K562 (cell line): ENCODE measurements at places on chromosomes 1 and 21.

DNA sequence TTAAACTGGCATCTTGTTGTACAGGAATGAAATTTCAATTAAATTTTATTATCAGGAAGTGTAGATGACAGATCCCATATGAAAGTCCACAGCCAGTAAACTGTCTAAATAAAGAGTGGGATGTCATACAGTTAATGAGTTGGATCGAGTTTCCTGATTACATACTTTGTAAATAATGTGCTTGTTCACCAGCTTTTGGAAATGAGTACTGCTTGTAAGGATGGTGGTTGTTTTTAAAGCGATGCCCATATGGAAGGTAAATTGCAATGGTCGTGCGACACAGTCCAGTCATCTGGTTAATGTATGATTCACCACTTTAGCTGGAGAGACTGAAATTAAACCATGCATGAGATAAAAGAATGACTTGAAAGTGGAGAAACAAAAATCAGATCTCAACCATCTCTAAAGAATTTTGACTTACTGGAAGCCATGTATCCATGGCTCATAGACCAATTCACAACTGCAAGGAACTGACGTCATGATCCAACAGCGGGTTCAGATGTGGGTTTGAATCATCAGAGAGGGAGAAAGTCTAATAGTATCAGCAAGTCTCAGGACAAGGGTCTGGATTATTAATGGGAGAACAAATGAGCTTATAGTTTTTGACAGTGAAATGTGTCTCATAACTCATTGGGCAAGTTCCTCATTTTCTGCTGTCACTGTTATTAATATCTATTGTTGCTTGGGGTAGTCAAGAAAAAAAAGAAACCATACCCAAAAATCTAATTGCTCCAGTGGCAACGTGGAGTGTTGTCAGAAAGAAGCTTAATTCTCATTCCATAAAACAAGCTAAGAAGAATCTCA, 49.0 kb downstream of the MAP10 start:
- H3K36me3 ChIP-seq, result no peaks in the 10 kb centered on the region
- H3K27ac ChIP-seq, result no peak overlapping the region
- H3K27me3 ChIP-seq, result no peaks in the 10 kb centered on the region
- DNase-seq, result no peak

- H3K27me3 ChIP-seq, result no peaks in the 10 kb centered on the region; the same call in 2 of the 3 replicates
- H3K4me1 ChIP-seq, result no peaks in the 10 kb centered on the region
- no peaks in the 10 kb centered on the region for H3K36me3 ChIP-seq
- no peak overlapping the region for H3K4me3 ChIP-seq
- no peak overlapping the region for H3K27ac ChIP-seq
Observed at GRCh38 chr1:168964478-168964877, 142.0 kb upstream of the ATP1B1 start.

DNA sequence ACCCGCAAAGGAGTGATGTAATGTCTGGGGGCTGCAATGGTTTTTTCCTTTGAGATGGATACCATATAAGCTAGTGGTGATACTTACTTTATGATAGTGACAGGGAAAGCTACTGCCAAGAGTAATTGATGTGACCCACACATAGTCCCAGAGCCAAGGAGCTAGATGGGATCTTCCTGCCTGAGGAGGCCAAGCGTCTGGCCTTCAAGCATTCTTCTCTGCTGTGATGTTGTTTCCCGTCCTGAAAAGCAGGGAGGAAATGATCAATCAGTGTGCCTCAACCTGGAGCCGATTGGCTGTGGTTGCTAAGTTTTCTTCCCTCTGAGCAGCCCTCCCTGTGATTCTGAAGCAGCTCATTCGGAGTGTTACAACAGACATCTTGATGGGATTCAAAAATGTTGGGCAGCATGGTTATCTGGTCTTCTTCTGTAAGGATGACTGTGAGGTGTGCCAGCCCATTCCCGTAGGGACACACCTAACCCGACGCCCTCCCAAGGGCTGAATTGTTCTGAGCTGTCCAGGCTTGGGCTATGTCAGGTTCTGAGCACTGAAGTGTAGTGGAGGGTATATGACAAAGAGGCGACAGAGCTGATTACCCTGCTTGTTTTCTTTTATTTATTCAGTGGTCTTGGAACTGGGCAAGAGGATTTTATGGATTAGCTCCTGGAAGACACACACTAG, 56.7 kb downstream of the UCK2 start:
- no peak overlapping the region for H3K27ac ChIP-seq
- no peak overlapping the region for H3K4me3 ChIP-seq
- no peaks in the 10 kb centered on the region for H3K27me3 ChIP-seq
- H3K36me3 ChIP-seq, result peaks cover 10% of the 10 kb centered on the region; the same call in 2 of the 3 replicates
- no peaks in the 10 kb centered on the region for H3K4me1 ChIP-seq

DNA sequence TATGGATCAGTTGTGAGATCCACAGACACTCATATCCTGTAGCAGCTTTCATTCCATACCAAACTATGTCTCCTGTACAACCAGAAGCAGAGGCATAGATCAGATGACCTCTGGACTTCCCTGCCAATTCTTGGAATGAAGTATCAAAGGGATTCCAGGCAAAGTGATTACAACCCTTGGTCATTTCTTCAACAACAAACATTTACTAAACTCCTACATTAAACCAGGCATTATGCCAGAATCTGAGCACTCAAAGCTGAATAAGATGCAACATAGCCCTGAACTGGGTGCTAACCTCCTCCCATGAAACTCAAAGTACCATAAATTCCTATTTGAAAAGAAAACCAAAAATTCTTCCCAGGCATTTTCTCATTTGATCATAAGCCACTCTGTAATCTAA, 121.2 kb upstream of the SGIP1 start:
- H3K4me1 ChIP-seq, result no peaks in the 10 kb centered on the region
- H3K4me3 ChIP-seq, result no peak overlapping the region
- DNase-seq, result no peak
- no peaks in the 10 kb centered on the region for H3K36me3 ChIP-seq

- H3K27ac ChIP-seq, result no peak overlapping the region
- no peak for DNase-seq
- no peaks in the 10 kb centered on the region; the same call in 2 of the 3 replicates for H3K36me3 ChIP-seq
- H3K4me3 ChIP-seq, result no peak overlapping the region
Observed at GRCh38 chr1:162094271-162094670, 24.8 kb downstream of the NOS1AP start.

DNA sequence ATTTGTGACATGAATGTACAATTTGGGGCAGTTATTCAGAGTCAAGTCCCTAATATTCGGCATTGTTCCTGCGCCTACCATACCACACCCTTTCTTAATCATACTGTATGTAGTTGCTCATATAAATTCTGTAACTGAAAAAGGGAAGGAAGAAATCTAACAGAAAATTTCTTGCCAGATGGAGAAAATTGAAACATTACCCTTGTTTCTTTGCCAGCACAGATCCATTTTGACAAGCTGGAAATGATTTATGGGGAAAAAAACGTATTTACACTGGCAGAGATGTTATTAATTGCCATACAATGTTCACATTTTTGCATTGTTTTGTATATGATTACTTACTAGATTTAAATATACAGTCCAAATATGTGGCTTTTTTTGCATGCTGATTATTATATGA, 363.8 kb upstream of the PKN2 start:
- no peaks in the 10 kb centered on the region for H3K27me3 ChIP-seq
- no peaks in the 10 kb centered on the region for H3K4me1 ChIP-seq
- no peaks in the 10 kb centered on the region for H3K36me3 ChIP-seq
- no peak for DNase-seq
- H3K27ac ChIP-seq, result no peak overlapping the region

- no peak overlapping the region for H3K4me3 ChIP-seq
- no peaks in the 10 kb centered on the region; the same call in 1 of the 2 replicates for H3K4me1 ChIP-seq
- H3K36me3 ChIP-seq, result no peaks in the 10 kb centered on the region
- no peak for DNase-seq
- H3K27me3 ChIP-seq, result no peaks in the 10 kb centered on the region
Observed at GRCh38 chr1:62774971-62775595, 8.8 kb upstream of the ATG4C start.

DNA sequence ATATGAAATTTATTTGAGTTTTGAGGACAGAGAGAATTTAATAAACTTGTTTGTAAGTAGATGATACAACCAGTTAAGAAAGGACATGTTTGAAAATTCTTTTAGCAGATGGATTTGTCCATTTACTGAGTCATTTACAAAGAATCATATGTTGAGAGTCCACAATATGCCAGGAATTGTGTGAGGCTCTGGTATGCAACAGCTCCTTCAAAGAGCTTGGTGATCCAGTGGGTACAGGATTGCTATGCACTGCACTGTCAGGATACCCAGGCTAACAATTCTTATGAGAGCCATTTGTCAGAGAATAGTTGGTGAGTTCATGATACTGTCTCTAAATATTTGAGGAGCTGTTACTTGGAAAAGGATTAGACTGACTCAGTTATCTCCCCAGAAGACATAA, 11.0 kb downstream of the DNM3 start:
- DNase-seq, result no peak
- H3K27ac ChIP-seq, result no peak overlapping the region
- peaks cover 10% of the 10 kb centered on the region for H3K27me3 ChIP-seq
- no peaks in the 10 kb centered on the region for H3K4me1 ChIP-seq
- no peaks in the 10 kb centered on the region for H3K36me3 ChIP-seq
- H3K4me3 ChIP-seq, result no peak overlapping the region

GRCh38 chr1:38178216-38178615, 131.6 kb upstream of the POU3F1 start:
- no peak overlapping the region for H3K27ac ChIP-seq
- no peak for DNase-seq
- H3K27me3 ChIP-seq, result peaks cover 55% of the 10 kb centered on the region
- no peaks in the 10 kb centered on the region for H3K4me1 ChIP-seq

DNA sequence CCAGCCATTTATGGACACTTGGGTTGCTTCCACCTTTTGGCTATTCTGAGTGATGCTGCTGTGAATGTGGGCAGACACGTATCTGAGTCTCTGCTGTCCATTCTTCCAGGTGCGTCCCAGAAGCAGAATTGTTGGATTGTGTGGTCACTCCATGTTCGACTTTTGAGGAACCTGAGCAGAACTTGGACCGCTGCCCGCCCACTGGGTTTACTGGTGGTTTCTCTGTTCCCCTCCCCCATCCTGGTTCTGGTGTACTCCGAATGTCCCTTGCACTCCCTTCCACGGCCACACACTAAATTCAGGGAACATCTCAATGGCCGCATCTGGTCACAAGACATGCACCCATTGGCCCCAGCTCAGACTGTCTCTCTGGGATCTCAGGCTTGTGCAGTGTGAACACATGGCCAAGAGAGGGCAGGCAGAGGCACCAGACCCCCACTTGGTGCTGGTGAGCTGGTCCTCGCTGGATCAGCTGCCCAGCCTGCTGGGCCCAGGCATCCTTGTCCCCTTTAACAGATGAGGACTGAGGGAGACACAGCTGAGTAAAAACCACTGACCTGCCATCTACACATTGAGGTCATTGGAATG, 565.1 kb downstream of the NPHP4 start:
- H3K4me3 ChIP-seq, result no peak overlapping the region
- H3K4me1 ChIP-seq, result no peaks in the 10 kb centered on the region
- H3K27me3 ChIP-seq, result peaks cover 12% of the 10 kb centered on the region
- H3K27ac ChIP-seq, result no peak overlapping the region
- H3K36me3 ChIP-seq, result no peaks in the 10 kb centered on the region

- H3K36me3 ChIP-seq, result peaks cover 17% of the 10 kb centered on the region; the same call in 2 of the 3 replicates
- H3K4me1 ChIP-seq, result peaks cover 39% of the 10 kb centered on the region
- DNase-seq, result no peak
- H3K27me3 ChIP-seq, result no peaks in the 10 kb centered on the region
Observed at GRCh38 chr1:15956150-15956549, 19.8 kb downstream of the ZBTB17 start.

GRCh38 chr1:217718873-217719272, 87.7 kb downstream of the SPATA17 start:
- no peaks in the 10 kb centered on the region for H3K4me1 ChIP-seq
- no peak for DNase-seq
- no peaks in the 10 kb centered on the region for H3K36me3 ChIP-seq

DNA sequence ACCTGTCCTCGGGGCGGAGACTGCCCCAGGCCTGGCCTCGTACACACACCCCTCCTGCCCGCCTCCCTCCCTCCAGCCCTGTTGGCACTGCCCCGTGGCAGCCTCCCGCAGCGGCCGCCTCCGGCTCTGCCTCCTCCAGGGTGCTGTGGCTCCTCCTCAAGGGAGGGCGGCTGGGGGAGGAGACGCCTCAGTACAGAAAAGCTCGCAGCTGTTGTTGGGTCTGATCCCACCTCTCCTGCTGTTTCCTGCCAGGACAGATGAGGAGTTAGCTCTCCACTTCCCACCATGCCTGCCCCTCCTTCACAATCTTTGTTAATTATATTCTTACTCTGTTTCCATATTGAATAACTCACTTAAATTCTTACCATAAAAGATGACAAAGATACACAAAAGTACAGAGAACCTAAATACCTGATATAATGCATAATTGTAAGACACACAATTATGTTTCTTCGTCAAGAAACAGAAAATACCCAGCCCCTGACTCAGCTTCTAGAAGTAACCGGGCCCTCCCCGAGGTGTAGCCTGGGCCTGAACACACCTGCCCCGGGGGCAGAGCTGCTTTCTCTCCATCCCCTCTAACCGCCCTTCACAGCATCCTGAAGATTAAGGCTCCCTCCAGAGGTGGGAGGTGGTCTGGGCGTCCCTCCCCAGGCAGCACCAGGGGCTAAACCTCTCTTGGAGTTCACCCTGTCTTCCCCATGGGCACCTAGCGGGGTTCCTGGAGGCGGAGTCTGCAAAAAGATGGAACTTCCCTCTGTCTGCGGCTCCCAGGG, 30.6 kb upstream of the COL6A1 start:
- no peak for DNase-seq
- peaks cover 8% of the 10 kb centered on the region; the same call in 2 of the 3 replicates for H3K4me1 ChIP-seq
- H3K27me3 ChIP-seq, result peaks cover 52% of the 10 kb centered on the region
